Activated T-cell treated with anti-CD3 and anti-CD28 coated beads, Interleukin-2, amount 50 U/mL, for 4 hours (primary cell): ENCODE measurements at places on chromosomes 6 and 20.

- no peak for DNase-seq
These were observed 271.4 kb downstream of the DOK5 start for GRCh38 chr20:54746796-54747195.

DNA sequence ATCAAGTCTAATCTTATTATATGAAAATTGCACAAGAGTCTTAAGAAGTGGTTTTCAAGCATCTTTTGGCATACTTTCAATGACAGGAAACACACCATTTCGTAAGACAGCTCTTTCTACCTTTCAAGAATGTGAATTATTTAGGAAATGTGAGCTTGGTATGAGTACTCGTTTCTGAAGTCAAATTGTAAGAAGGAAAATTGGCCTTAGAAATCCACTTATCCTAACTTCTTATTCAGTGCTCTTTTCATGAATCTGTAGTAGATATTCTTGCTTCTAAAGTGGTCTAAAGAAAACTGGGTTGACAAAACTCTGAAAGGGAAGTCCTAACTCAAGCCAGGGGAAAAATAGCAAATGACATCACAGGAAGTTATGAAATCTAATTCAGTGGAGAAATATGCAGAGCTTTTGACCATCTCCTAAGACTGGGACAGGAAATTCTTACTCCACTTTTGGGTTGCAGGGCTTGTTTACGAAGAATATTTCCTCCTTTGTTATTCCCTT is 38.5 kb upstream of the OGFRL1 start:
- no peak for DNase-seq

DNA sequence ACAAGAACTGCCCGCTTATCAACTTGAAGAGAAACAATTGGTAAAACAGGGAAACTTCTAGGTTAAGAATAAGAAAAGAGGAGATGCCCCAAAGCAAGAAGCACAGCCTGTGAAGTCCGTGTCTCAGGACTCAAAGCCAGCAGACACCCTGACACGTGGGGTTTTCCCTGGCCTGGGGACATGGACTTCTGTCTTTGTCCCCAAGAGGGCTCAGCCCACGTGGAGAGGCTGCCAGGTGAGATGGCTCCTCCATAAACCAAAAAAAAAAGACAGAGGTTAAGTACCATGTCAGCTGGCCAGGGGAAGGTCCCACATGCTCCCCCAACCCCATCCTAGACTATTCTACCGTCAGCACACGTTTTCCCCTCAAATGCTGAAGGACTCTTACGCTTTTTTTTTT is 9.9 kb downstream of the SERPINB6 start:
- DNase-seq: no peak

DNA sequence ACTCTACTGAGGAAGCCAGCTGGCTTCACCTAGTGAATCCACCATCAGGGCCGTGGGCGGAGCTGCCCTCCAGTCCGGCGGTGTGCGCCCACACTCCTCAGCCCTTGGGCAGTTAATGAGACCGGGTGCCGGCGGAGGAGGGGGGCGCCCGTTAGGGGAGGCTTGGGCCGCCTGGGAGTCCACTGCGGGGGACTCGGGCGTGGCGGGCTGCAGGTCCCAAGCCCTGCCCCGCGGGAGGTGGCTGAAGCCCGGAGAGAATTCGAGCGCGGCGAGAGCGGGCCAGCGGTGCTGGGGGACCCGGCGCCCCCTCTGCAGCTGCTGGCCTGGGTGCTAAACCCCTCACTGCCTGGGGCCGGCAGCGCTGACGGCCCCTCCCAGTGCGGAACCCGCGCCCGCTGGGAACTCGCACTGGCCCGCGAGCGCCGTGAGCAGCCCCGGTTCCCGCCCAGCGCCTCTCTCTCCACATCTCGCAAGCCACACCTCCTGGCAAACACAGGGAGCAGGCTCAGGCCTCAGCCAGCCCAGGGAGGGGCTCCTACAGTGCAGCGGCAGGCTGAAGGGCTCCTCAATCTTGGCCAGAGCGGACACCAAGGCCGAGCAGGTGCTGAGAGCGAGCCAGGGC is 38.4 kb upstream of the GCNT2 start:
- DNase-seq: no peak

DNA sequence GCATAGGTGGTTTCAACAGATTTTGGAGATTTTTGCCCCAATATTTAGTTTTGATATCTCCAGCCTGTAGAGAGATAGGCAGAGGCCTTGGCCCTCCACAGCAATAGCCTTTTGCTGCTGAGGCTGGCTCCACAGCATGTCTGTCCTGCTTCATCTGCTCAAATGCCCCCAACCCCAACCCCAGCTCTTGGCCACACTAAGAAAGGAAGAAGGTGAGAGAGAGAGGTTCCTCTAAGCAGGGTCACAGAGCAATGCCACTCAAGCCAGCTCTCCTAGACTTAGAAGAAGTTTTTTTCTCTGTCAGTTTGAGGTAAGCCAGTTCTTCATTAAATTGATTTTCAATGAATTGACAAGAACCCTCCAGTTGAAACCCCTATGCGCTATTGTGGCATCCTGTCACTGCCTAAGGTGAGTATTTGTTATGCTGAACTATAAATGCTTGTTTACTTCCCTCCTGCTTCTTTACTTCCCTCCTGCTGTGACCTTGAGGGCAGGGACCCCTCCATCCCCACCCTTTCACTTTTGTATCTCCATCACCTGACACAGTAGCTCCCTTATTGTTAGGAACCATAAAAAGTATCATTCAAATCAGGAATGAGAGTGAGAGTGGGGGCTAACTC is 366.2 kb upstream of the CNR1 start:
- no peak for DNase-seq

DNA sequence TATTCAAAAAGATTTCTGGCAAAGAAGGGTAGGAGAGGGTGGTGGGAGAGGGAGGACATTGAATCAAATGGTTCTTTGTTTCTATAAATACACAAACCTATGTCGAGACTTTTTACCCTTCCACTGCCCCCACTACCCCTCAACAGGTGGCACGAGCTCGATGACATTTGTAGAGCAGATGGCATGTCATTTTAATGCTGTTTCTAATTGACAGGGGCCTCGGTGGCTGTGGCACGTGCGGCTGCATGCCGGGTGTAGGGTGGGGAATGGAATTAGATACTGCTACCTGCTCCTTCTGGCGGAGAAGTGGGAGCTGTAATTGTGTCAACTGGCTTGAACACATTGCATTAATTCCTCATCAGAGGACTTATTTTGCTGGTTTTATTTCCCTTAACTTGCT is 29.1 kb upstream of the SASH1 start:
- no peak for DNase-seq

- DNase-seq: peak; percentile 75
These were observed 6.3 kb downstream of the TNFAIP3 start for GRCh38 chr6:137873273-137873762.

- no peak for DNase-seq
These were observed 84.6 kb upstream of the ZNF322 start for GRCh38 chr6:26743941-26744699.

GRCh38 chr20:1783245-1783644 is 112.0 kb upstream of the SIRPA start:
- DNase-seq: no peak

DNA sequence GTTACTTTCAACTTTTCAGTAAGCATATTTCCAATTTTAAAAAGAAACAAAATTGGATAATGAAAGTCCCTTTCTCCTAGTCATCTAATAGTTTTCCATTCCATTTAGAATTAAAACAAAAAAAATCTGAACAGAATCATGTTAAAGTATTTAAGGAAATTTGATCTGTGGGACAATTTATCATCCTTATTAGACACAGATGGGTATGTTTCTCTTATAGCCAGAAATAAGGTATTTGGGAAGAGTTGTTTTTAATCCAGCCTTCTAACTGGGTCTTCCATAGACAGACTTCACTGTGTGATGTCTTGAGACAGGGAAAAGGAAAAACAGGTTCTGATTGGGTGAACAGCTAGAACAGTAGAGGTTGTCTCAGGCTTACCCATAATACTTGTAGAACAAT is 39.5 kb upstream of the STXBP5 start:
- DNase-seq: no peak

- DNase-seq: peak; percentile 65
These were observed 70.9 kb downstream of the STK35 start for GRCh38 chr20:2172305-2173175.
